Smooth muscle cell of trachea (primary cell): ENCODE measurements at places on chromosomes 7 and 10. TPM values are rescaled to one million over a fixed set of nuclear protein-coding genes. Genes with fewer than 3 reads are reported as not detected.

Gene CNPY1
- not detected in 2 replicates for total RNA-seq

Gene PDE1C
- total RNA-seq = 0.29 and 0.50 TPM in 2 replicates

Gene GARIN1A
- total RNA-seq = 1.5 TPM in 2 replicates

Gene MYH16
- not detected in 2 replicates for total RNA-seq
